ENCODE measurements at places on chromosomes 3 and 15. TPM values are rescaled to one million over a fixed set of nuclear protein-coding genes. Genes with fewer than 3 reads are reported as not detected.

Gene ZNF80
- total RNA-seq = not detected

Gene LMLN
- 2.6 TPM for total RNA-seq

Gene P2RY14
- not detected for total RNA-seq

Gene ZNF35
- 6.0 TPM for total RNA-seq

Gene FEZF2
- total RNA-seq = not detected

Gene CISH
- total RNA-seq = 0.48 TPM

Gene WNT7A
- total RNA-seq = 0.23 TPM

Gene C3orf70
- not detected for total RNA-seq

Gene ELP6
- 29.6 TPM for total RNA-seq

Gene CMTM7
- total RNA-seq = 38.3 TPM

Gene CHD2
- total RNA-seq = 31.3 TPM

Gene ABI3BP
- total RNA-seq = 1.0 TPM

Gene EHHADH
- total RNA-seq = 1.9 TPM

Gene CIDEC
- total RNA-seq = 2.8 TPM

Gene FSIP1
- 0.51 TPM for total RNA-seq

Gene BCL2A1
- 17.4 TPM for total RNA-seq

Gene DAZL
- not detected for total RNA-seq

Gene EIF4E3
- 2.6 TPM for total RNA-seq

Gene PEX5L
- not detected for total RNA-seq

Gene CCDC13
- 0.79 TPM for total RNA-seq

Gene GABRB3
- total RNA-seq = 78.3 TPM

Gene NLGN1
- total RNA-seq = not detected

Gene AADACL2
- total RNA-seq = not detected

Gene ZNF660
- not detected for total RNA-seq

Gene TMC3
- not detected for total RNA-seq

Gene WDR93
- 0.20 TPM for total RNA-seq

Gene TRIM59
- 8.9 TPM for total RNA-seq

Gene CLRN1
- not detected for total RNA-seq

Gene BAHD1
- 13.3 TPM for total RNA-seq

Gene DLL4
- total RNA-seq = 0.51 TPM

Gene RHCG
- 42.7 TPM for total RNA-seq

Gene ZCWPW2
- total RNA-seq = not detected

Gene CEP19
- 2.2 TPM for total RNA-seq

Gene SPESP1
- total RNA-seq = not detected

Gene LRRC49
- total RNA-seq = 5.3 TPM

Gene SLC35G2
- 21.9 TPM for total RNA-seq

Gene PARP14
- 11.0 TPM for total RNA-seq

Gene PIGZ
- 1.2 TPM for total RNA-seq

Gene HIGD2B
- not detected for total RNA-seq

Gene THRB
- total RNA-seq = 1.8 TPM

Gene COLQ
- total RNA-seq = 0.44 TPM

Gene DPPA4
- total RNA-seq = not detected

Gene GOLGA6L22
- total RNA-seq = not detected

Gene CATSPER2
- total RNA-seq = 0.36 TPM

Gene PLIN1
- 0.06 TPM for total RNA-seq

Gene MESP1
- 7.2 TPM for total RNA-seq

Gene ACSBG1
- 0.20 TPM for total RNA-seq

Gene CLDND1
- total RNA-seq = 57.6 TPM

Gene SENP5
- 6.5 TPM for total RNA-seq

Gene BLM
- total RNA-seq = 15.5 TPM

All from A549 treated with DMSO at 1 μM for 4 hours (cell line).